SJSA1 (cell line): ENCODE measurements at places on chromosomes 12 and 14.

GRCh38 chr12:123119808-123120207 lies 31.1 kb downstream of the PITPNM2 start:
- no peak overlapping the region for H3K4me3 ChIP-seq
- no peaks in the 10 kb centered on the region for H3K4me1 ChIP-seq
- no peaks in the 10 kb centered on the region for H3K27me3 ChIP-seq
- H3K27ac ChIP-seq: no peak overlapping the region
- DNase-seq: no peak
- H3K36me3 ChIP-seq: no peaks in the 10 kb centered on the region

DNA sequence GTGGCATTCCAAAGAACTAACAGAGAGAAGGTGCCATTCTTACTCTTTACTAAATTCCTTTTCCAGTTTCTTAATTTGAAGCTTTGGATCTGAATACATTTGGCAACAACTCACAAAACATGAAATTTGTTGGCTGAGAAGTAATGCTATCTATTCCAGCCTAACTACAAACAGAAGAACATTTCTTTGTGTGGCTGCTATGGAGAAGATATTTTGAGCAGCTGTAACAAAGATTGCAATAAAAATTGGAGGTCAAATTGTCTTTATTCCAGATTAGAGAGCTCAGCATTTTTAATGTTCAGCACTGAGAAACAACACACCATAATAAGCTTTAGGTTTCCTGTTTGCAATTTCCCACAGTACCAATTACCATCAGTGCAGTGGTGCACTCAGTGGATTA lies 835.8 kb upstream of the FLRT2 start:
- H3K36me3 ChIP-seq: no peaks in the 10 kb centered on the region
- no peak overlapping the region for H3K4me3 ChIP-seq
- DNase-seq: no peak
- H3K4me1 ChIP-seq: no peaks in the 10 kb centered on the region

DNA sequence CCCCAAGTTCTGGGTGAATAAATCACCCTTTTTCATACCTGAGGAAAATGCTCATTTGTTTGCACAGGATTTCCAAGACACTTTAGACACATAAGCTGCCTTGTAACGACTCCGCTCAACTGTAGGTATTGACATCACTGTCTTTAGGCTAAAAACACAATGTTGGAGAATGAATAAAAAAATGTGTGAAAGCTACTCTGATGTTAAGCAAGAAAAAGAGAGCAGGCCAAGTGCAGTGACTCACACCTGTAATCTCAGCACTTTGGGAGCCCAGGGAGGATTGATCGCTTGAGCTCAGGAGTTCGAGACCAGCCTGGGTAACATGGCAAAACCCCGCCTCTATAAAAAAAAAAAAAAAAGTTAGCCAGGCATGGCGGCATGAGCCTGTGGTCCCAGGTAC lies 11.1 kb upstream of the CIPC start:
- H3K27me3 ChIP-seq: no peaks in the 10 kb centered on the region; the same call in 1 of the 2 replicates
- H3K36me3 ChIP-seq: no peaks in the 10 kb centered on the region
- no peaks in the 10 kb centered on the region for H3K4me1 ChIP-seq
- no peak for DNase-seq

DNA sequence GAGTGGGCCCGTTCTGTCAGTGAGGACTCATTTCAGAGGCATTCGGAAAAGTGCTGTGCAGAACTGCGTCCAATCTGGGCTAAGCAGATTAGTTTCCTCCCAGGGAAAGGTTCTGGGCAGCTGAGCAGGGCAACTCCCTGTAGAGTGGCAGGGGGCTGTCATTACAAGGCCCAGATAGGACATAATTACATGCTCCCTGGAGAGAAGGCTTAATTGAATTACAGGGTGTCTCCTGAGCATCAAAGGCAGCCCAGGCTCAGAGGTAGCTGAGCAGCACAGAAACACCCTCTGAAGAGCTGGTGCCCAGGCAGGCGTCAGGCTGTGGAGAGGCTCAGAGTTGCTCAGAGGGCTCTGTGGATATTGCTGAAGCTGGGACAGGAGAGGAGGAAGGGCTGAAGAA lies 36.0 kb downstream of the SLC8A3 start:
- no peaks in the 10 kb centered on the region for H3K36me3 ChIP-seq
- H3K4me1 ChIP-seq: no peaks in the 10 kb centered on the region
- H3K27me3 ChIP-seq: no peaks in the 10 kb centered on the region
